ENCODE measurements at places on chromosomes 7 and 10. TPM values are rescaled to one million over a fixed set of nuclear protein-coding genes. Genes with fewer than 3 reads are reported as not detected.

DNA sequence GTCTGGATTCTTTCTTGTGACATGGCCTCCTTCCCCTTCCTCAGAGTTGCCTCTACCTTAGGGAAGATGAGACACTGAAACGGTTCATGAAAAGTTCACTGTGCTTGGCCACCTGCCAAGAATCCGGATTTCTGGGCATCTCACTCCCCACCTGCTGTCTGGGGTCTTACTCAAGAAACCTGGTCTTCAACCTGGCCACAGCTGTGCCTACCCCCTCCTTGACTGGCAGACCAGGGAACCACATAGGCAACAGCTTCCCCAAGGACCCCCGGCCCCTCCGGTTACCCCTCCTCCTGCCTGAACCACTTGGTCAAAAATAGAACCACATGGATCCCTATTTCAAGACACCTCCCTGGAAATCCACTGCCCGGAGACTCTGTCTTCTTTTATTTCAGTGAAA lies 58.7 kb upstream of the NANOS1 start:
- no peak for DNase-seq

GRCh38 chr7:33636359-33636758 lies 269.0 kb upstream of the BMPER start:
- DNase-seq = no peak

DNA sequence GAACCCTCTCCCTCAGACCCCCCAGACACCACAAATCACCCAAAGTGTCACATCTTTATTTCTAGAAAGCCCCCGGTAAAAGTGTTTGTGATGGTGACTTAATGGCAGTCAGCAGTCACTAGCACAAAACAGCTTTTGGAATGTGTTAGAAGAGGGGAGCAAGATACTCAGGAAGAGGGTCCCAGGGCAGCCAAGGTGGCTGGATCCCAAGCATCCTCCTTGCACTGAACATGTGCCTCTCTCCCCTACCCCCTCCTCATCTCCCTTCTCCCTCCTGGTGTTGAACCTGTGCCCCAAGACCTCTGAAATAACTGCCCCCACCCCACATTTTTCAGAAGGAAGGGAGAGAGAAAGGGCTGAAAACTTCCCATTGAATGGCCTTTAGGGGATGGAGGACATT lies 37.8 kb upstream of the MXI1 start:
- no peak for DNase-seq

- no peak for DNase-seq
These were observed 505 bp upstream of the FAM204A start for GRCh38 chr10:118342638-118343020.

DNA sequence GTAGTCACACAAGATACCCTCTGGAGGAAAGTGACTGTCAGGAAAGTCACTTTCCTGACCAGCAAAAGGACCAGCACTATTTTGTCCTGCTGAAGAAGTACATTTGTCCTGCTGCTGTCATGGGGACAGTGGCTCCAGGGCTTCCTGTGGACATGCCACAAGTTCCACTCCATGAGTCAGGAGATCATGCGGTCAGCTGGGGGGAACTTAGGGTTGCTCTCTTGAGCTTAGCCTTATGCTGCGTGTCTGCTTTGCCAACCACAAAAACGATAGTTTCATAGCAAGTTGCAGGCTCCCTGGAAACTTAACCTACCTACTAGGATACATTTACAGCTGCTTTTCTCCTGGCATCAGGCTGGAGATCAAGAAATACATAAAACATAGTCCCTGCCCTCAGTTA lies 19.8 kb upstream of the ALOX5 start:
- no peak for DNase-seq

OIT3 gene
- not detected for polyA plus RNA-seq

CRYGN gene
- not detected for polyA plus RNA-seq

LEP gene
- not detected for polyA plus RNA-seq
